ENCODE measurements at places on chromosomes 12 and 14.

- DNase-seq = no peak
Observed at GRCh38 chr14:97410667-97411620, 613.8 kb downstream of the VRK1 start.

GRCh38 chr12:53930591-53931255, 7.9 kb upstream of the HOXC13 start:
- DNase-seq = no peak

DNA sequence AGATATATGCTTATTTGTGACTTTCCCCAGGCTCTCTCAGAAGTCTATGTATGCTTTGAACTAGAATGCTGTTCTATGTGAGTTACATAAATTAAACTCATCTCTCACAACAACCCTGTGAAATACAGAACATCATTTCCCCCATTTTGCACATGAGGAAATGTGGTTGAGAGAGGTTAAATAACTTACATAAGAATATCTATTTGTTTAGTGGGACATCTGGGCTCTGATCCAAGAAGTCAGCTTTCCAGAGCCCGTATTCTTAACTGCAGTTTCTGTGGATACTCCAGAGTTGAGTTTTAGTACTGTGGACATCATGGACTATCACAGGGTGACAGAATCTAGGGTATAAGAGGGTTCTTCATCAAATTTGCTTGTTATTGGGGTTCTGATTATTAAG, 242.5 kb upstream of the ARHGAP5 start:
- no peak for DNase-seq

DNA sequence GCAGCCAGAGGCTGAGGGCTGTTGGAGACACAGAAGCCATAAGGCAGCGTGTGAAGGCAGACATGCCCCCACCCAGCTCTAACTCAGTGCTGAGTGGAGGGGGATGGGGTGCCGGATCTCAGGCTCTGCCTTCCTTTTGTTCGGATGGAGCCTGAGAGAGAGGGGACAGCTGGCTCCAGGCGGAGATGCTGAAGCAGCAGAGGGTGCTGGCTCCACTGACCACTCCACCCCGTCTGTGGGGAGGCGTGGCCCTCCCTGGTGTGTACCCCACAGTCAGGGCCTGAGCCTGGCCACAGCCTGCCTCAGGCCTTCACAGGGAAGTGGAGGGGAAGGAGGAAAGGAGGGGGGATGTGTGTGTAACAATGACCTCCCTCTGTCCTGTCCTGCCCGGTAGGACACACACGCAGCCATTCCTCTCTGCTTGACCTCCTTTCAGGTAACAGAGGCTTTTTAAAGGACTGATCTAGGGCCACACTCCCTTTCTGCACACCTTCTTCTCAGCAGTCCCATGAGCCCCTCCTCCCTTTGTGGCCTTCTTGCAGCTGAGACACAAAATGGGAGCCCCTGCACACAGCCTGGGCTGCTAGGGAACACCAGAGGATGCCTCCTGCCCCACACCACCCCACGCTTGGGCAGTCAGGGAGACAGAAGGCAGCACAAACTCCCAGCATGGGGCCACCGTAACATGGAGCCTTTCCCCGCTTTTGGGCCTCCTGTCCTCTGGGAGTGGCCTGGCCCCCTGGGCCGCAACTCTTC, 9.6 kb upstream of the ENDOU start:
- DNase-seq = no peak

GRCh38 chr12:95549392-95550084, 1.7 kb downstream of the USP44 start:
- no peak for DNase-seq

GRCh38 chr14:72892103-72892878, 1.6 kb downstream of the DPF3 start:
- peak; percentile 50 for DNase-seq

DNA sequence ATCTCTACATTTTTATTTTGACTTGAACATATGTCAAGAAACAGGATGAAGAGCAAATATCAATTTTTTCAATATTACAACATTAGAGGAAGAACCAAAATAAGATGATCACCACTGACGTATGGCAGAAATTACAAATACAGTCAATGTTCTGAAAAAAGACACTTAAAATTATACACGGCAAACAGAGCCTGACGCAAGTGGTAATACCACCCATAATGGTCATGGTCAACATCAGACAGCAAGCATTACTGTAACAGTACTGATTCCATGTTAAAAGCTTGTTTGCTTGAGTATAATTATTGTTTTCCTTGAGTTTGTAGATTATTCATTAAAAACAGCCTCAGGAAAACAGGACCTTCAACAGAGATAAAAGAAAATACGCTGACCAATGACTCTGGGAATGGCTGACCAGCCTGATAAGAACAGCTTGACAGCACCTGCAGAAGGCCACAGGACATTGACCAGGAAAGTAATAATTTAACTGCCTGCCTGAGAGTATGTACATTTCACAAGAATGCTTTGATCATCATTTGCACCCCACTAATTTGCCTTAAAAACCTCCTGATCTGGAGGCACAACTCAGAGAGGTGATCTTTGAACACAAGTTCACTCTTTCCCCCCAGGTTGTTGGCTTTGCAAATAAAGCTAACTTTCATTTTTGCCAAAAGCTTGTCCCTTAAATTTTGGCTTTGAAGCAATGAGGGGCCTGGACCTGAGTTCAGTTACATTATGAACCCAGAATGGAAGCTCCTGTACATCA, 187.3 kb downstream of the IPO8 start:
- no peak for DNase-seq

DNA sequence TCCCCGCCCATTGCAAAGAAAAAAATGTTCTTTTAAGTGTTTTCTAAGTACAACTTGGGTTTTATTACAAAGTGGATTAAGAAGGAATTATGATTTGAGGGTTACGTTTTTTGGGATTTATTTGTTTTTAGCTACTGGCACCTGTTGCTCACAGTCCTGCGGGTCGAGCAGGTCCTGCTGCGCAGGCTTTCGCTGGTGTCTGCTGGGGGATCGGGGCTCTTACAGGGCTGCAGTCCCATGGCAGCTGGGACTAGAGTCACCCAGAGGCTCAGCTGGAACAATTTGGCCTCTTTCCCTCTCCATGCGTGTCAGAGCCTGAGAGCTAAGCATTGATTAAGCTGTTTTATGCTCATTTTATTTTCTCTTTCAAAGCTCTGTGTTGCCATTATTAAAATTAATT, 55.6 kb upstream of the DYNC1H1 start:
- DNase-seq = no peak

DNA sequence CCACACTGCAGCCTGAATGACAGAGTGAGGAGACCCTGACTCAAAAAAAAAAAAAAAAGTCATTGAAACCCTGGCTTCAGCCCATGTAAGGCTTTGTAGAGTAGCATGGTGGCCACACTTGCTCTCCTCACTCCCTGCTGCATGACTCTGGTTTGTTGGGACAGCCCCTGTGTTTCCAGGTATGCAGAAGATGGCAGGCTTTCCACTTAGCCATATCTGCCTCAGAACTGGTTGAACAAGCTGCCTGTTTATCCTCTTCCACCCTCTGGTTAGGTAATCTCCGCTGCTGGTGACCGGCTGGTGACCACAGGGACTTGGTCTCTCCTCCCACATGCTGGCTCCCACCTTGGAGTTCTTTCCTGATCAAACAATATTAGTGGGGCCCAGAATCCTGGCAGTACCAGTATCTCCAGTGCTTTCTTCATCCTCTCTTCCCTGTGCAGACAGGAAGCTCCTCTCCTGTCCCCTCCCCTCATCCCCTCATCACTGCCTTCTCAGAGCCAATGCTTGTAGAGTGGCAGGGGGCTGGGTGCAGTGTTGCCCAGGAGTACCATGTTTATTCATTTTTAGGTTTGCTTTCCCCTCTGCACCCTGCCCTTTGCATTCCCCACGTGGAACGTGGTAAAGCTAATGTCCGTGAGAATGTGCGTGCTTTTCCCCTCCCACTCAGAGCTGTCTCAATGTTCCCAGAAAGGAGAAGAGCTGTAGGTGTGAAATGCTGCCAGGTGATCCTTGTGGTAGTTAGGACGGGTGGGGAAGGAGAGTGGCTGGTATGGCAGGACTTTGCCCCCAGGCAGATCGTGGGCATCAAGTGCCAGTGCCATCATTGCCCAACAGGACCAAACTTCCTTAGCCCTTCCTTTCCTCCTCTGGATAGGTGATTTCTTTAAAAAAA, 11.3 kb downstream of the ABHD12B start:
- DNase-seq = no peak

DNA sequence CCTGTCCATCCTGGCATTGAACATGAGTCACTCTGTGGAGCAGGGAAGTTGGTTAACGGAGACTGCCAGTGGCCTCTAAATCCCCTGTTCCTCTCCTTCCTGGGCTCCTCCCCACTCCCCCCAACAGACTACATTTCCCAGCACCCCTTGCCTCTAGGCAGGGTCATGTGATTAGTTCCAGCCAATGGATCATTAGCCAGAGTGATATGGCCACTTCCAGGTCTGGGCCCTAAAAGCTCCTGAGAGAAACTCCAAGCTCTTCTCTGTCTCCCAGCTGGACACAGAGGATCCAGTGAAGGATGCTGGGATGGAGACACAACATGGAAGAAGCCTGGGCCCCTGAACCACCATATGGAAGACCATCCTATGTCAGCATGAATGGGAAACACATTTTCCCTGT, 54.4 kb upstream of the RFLNA start:
- no peak for DNase-seq

GRCh38 chr12:5022465-5023061, 21.1 kb upstream of the KCNA5 start:
- peak; percentile 33 for DNase-seq

GRCh38 chr12:5977556-5977955, 32.5 kb upstream of the ANO2 start:
- no peak for DNase-seq

DNA sequence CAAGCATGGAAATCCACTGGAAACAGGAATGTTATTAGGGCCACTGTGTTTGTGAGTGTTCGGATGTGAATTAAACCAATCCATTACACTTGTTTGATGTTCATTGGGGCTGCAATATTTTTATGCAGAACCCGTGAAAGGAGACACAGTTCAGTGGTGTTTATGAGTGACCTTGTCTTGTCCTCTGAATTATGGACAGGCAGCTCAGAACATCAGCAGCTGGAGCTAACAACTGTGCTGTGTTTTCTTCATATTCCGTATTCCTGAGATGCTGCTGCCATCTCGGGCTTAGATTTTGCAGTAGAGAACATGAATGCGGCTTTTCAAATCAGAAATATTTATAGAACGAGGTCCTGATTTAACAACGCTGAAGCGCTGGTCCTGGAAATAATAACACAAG, 20.3 kb upstream of the CACNA1C start:
- DNase-seq = no peak

DNA sequence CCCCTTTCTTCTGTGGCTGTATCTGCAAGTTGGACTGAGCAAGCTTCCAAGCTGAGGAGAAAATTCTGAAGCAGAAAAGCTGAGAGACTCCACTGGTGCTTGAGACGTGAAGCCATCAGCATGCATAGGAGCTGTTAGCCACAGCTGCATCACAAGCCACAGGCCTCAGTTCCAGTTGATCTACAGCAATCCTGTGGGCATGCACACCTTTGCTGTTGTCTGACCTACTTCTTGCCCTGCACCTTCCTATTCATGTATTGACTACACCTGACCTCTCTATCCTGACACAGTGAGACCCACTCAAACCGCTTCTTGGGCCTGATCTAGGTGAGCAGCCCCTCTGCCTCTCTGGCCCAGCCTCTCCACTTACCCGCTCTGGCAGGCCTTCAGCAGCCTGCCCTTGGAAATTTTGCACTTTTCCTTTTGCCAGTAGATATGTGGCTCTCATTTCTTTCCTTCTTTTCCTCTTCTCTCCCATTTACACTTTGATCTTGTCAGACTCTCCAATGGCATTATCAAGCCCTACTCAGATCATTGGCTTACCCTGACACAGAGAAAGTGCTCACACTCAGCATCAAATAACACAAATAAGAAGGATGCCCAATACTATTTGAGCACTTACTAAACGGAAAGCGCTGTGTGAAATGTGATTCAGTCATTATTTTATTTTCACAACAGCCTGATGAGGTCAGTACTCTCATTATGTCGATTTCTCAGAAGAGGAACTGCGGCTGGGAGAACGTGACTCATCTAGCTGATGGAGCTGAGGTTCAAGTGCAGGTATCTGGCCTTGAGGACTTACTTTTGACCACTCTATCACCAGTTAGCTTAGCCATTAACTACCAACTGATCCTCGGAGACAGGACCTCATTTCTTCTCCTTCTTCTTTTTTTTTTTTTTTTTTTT, 21.9 kb upstream of the PTGR2 start:
- DNase-seq = peak; percentile 34

GRCh38 chr12:108457006-108457733, 57.9 kb upstream of the FICD start:
- DNase-seq = peak; percentile 28

DNA sequence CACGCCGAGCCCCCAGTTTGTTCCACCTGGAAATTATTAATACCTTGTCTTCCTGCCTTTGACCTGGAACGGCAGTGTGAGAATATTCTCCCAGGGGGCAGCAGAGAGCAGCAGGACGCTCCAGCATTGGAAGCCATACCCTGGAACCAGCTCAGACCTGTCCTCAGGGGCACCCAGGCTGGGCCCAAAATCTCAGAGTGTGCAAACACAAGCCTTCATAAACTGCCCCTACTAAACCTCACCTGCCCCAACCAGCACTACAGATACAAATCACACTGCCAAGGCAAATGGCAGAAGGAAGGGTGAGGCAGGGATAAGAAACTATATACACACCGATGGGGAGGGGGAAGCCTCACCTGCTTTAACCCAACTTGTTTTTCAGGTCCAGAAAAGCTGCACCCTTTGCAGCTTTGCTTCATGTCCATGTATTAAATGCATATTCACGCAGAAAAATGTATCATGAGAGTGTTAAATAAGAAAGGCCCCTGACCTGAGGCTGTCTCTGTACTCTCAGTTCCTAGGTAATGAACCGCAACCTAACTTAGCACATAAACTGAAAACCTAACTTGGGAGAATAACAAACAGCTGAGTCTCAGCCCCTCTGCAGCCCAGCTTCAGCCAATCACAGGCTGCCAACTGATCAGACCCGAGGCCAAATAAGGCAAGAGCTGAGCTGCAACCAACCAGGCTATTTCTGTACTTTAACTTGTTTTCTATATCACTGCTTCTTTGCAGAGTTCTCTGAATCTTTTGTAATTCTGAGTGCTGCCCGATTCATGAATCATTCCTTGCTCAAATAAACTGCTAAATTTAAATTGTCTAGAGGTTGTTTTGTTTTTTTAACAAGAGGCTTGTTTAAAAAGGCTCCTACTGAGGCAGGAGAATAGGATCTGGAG, 130.1 kb downstream of the SPTSSA start:
- peak; percentile 64 for DNase-seq

GRCh38 chr12:92547420-92547819, 155.4 kb upstream of the PLEKHG7 start:
- no peak for DNase-seq

GRCh38 chr14:95763875-95764274, 50.0 kb upstream of the TCL1A start:
- no peak for DNase-seq

All from activated CD4-positive, alpha-beta T cell treated with anti-CD3 and anti-CD28 coated beads, Interleukin-2, amount 10 ng/mL, durations not matched to agents 7 days and 5 days (primary cell).